Activated CD4-positive, alpha-beta memory T cell treated with anti-CD3 and anti-CD28 coated beads for 36 hours (primary cell): ENCODE measurements at places on chromosomes 12 and 14.

DNA sequence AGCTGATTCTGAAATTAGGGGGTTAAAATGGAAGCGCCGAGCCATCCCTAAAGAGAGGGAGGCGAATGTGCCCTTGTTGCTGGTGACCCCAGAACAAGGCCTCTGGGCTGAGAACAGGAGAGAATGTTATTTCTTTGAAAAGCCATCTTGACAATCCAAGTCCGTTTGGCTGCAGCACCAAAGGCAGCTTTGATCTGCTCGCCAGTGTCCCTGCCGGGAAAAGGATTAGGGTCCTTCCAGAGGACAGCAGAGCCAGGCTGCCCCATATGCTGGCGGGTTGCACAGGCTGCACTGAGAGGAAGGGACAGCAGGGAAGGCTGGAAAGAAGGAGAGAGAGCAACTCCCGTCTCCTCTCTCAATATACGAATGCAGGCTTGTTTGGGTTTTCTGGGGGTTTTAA, 141.7 kb downstream of the TMEM132C start:
- H3K4me3 ChIP-seq: no peak overlapping the region
- H3K27me3 ChIP-seq: no peaks in the 10 kb centered on the region

DNA sequence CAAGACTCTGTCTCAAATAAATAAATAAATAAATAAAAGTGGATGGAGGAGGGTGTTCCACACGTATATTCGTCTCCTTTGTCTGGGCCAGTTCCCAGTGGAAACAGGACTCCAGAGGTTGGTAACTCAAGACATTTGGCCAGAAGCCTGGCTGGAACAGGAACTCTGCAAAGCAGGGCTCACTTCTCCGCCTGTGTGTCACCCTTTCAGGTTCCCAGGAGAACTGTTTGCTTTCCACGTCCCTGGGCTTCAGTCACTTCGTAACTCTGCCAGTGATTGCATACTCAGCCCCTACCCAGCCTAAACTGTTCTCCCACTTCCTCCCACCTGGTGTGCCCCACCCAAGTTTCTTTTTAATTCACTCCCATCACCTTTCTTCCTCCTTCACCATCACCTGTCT, 7.0 kb upstream of the UBE2N start:
- H3K4me3 ChIP-seq: no peak overlapping the region
- no peaks in the 10 kb centered on the region for H3K36me3 ChIP-seq
- no peak for DNase-seq

GRCh38 chr14:77276295-77276935, 5.4 kb upstream of the NGB start:
- no peak for DNase-seq
- no peak overlapping the region for H3K27ac ChIP-seq
- no peak overlapping the region for H3K4me3 ChIP-seq
- H3K4me1 ChIP-seq: no peaks in the 10 kb centered on the region
- peaks cover 2% of the 10 kb centered on the region for H3K36me3 ChIP-seq
- peaks cover 11% of the 10 kb centered on the region for H3K27me3 ChIP-seq

DNA sequence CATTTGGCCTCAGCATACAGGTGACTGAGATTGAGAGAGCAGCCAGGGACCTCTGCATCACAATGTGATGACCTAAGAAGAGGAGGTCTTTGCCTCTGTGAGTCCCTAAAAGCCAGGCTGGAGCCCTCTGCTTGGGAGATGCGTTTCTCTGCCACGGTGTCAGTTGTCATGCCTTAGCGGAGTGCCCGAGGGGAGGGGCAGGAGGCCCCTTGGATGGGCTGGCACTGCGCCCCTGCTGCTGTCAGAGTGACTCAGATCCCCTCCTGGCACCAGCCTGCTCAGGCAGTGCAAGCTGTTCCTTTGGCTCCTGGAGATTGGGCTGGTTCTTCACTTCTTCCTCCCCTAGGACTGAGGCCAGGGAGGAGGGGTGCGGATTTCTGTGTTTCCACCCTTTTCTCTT, 64.9 kb upstream of the KCNA5 start:
- H3K36me3 ChIP-seq: no peaks in the 10 kb centered on the region
- H3K27ac ChIP-seq: no peak overlapping the region
- H3K4me1 ChIP-seq: no peaks in the 10 kb centered on the region
- no peak overlapping the region for H3K4me3 ChIP-seq
- no peak for DNase-seq

- no peaks in the 10 kb centered on the region for H3K36me3 ChIP-seq
- no peak for DNase-seq
- peaks cover 23% of the 10 kb centered on the region for H3K27me3 ChIP-seq
- H3K4me1 ChIP-seq: peaks cover 4% of the 10 kb centered on the region
- no peak overlapping the region for H3K27ac ChIP-seq
Observed at GRCh38 chr14:92922155-92922735, 705 bp upstream of the CHGA start.

GRCh38 chr12:21677622-21678277, 20.1 kb upstream of the LDHB start:
- peak overlapping the region; percentile 24 for H3K4me3 ChIP-seq
- H3K27me3 ChIP-seq: no peaks in the 10 kb centered on the region
- H3K4me1 ChIP-seq: peaks cover 48% of the 10 kb centered on the region
- H3K36me3 ChIP-seq: no peaks in the 10 kb centered on the region
- peak overlapping the region; percentile 69 for H3K27ac ChIP-seq

GRCh38 chr14:50647282-50647681, 20.8 kb downstream of the SAV1 start:
- peaks cover 6% of the 10 kb centered on the region for H3K36me3 ChIP-seq
- DNase-seq: no peak
- H3K27me3 ChIP-seq: no peaks in the 10 kb centered on the region

DNA sequence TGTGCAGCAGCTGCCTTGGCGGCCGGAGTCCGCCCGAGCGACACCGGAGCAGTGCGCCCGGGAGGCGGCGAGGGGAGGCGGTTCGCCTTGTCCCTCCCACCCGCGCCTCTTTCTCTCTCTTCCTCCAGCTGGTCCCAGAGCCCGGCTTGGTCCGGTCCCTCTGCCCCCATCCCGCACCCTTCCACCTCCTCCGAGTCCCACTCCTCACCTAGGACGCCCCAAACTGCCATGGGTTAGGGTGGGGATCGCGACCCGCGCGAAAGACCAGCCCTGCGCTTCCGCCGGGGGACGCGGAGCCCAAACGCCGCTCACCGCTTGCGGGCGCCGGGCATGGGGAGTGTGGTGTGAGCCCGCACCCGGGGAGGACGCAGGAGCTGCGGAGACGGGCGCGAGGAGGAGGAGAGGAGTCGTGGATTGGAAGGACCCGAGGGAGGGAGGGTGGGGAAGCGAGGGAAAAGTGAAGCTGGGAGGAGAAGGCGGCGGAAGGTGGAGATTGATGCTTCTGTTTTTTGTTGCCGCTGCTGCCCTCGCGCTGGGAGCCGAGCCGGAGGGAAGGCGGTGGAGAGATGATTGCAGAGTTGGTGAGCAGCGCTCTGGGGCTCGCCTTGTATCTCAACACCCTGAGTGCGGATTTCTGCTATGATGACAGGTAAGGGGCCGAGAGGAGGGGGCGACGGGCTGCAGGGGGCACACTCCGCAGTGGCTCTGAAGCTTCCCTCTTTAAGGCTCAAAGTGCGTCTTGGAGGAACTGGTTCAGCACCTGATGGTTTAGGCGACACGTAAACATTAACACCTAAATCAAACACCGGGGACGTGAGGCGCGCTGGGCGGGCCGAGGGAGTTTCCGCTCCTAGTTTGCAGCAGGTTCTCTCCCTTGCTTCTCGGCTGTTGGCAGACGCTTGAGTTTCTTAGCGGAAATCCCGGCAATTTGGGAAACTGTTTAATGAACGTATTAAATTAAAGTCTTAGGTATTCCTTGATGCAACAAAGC, 610 bp downstream of the TMTC2 start:
- peak overlapping the region; percentile 86 for H3K4me3 ChIP-seq
- DNase-seq: peak; percentile 81
- peaks cover 9% of the 10 kb centered on the region for H3K4me1 ChIP-seq
- H3K27ac ChIP-seq: peak overlapping the region; percentile 75
- H3K27me3 ChIP-seq: peaks cover 2% of the 10 kb centered on the region

DNA sequence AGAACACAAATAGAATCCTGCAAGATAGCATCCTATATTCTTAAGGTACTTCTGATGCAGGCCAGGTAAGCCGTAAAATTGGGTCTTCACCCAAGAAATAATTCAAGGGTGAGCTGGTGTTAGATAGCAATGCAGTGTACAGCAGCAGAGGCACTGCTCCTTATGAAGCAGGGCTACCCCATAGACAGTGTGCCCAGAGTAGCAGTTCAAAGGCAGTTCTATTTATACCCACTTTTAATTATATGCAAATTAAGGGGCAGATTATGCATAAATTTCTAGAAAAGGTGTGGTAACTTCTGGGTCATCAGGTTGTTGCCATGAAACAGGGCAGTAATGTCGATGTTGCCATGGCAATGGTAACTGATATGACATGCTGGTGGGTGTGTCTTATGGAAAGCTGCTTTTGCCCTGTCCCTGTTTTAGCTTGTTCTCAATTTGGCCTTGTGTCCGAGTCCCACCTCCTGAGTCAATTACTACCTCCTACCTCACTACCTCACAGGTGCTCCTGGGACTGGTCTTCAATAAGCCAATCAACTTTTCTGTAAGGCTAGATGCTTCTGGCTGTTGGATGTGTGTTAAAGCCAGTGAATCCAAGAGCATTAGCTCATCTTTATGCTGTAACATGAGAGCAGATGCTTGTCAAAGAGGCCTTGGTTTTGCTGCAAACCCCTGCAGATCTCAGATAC, 61.0 kb downstream of the PPM1A start:
- H3K27ac ChIP-seq: no peak overlapping the region
- peaks cover 2% of the 10 kb centered on the region for H3K36me3 ChIP-seq
- H3K4me3 ChIP-seq: no peak overlapping the region

- no peaks in the 10 kb centered on the region for H3K36me3 ChIP-seq
- no peak for DNase-seq
- H3K27me3 ChIP-seq: peaks cover 1% of the 10 kb centered on the region
- H3K27ac ChIP-seq: no peak overlapping the region
Observed at GRCh38 chr14:104895207-104895785, 29.4 kb upstream of the PLD4 start.
